ENCODE measurements at places on chromosomes 3 and 15.

DNA sequence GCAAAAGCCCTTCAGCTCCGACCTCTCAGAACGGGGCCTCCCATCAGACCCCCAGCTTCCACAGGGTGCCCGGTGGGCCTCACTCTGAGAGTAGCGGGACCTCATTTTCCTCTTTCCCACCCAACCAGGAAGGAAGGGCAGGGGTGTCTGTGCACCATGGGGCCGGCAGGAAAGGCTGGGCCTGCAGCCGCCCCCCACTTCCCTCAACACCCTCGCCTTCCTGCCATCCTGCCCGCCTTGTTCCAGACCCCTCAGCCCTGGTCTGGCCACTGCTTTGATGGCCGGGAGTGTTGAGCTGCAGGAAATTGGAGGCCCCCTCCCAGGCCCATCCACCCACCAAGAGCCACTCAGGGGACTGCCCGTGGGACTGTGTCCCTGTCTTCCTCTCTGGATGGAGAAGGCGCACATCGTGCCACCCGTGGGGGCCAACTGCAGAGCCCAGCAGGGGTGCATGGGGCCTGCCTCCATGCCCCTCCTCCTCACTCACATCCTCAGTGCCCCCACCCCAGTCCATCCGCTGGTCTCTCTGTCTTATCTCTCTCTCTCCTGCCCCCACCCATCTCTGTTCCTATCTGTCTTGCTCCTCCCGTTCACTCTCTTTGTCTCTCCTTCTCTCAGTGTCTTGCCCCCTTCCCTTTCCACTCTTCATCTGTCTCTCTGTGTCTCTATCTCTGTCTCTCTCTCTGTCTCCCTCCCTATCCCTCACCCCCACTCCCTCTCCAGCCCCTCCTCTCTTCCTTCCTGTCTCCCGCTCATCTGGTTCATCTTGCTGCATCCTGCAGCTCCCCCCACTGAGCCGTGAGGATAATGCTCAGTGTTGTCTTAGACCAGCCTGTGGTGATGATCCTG lies 1.8 kb upstream of the PLXND1 start:
- no peak for DNase-seq

DNA sequence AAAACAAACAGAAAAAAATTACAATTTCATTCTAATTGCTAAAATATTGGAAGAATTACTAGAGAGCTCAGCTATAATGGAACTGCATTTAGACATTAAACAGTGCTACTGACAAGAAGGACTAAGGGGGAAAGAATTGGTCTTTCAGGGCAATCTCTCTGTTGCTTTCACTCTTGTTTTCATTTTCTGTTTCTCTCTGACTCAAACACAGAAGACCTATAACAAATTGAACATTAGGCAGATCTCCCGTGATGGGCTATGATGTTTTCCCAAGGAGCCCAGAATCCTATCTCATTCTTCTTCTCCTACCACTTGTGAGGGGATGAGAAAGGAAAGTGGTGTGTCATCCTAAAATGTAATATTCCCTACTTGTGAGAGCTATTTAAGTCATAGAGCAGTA lies 358.0 kb upstream of the TGFBR2 start:
- DNase-seq, result no peak

- no peak for DNase-seq
Observed at GRCh38 chr3:11735638-11736037, 91.9 kb upstream of the VGLL4 start.

GRCh38 chr15:31277335-31278060 lies 49.1 kb upstream of the KLF13 start:
- no peak for DNase-seq

DNA sequence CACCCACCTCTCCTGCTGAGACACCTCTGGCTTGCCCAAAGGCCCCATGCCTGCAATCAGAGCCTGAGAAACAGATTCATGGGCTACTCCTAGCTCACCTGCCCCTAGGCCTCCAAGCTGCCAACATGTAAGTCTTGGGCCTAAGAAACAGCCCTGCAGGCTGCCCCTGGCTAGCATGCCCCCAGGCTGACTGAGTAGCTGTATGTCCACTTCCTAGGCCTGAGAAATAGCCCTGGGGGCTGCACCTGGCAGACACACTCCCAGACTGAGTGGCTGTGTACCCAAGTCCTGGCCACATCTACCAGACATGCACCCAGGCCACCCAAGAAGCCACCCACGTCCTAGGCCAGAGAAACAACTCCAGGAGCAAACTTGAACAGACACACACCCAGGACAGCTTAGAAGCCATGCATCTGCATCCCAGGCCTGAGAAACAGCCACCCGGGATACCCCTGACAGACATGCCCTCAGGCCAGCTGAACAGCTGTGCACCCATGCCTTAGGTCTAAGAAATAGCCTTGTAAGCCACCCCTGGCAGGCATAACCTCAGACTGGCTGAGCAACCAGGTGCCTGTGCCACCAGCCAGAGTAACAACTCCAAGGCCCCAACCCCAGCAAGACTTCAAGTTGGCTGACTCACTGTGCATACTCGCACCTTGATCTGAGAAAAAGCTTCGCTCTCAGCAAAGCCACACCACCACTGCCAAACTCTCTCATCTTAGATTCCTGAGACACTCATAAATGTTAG lies 12.0 kb upstream of the NRG4 start:
- DNase-seq, result no peak

All from NCI-H187 (cell line).